ENCODE measurements at places on chromosomes 1 and 21. TPM values are rescaled to one million over a fixed set of nuclear protein-coding genes. Genes with fewer than 3 reads are reported as not detected.

The ASCL5 gene
- not detected for total RNA-seq

The HLX gene
- 4.3 TPM for total RNA-seq

The CFHR4 gene
- total RNA-seq, result not detected

- DNase-seq, result no peak
- no peaks in the 10 kb centered on the region for H3K4me1 ChIP-seq
- H3K36me3 ChIP-seq, result no peaks in the 10 kb centered on the region
- H3K4me3 ChIP-seq, result no peak overlapping the region
- H3K27ac ChIP-seq, result no peak overlapping the region
- H3K27me3 ChIP-seq, result peaks cover 38% of the 10 kb centered on the region
Observed at GRCh38 chr1:205514211-205515142, 10.0 kb downstream of the CDK18 start.

DNA sequence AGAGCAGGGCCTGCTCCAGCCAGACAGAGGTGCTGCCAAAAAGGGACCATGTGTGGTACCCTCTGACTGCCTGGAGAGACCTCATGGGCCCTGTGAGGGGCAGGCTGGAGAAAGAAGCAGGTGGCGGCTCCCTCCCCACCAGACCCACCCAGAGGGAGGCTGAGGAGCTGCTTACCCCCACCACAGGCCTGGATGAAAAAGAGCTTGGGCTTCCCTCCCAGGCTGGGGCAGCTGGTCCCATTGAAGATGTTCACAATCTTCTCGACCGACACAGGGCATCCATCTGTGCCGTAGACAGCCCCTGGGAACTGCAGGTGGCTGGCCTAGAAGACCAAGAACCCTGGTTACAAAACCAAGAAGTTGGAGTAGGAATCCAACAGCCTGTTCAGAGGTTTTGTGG, 19.6 kb downstream of the CASP9 start:
- no peak for DNase-seq
- no peak overlapping the region for H3K27ac ChIP-seq
- no peak overlapping the region for H3K4me3 ChIP-seq
- H3K4me1 ChIP-seq, result no peaks in the 10 kb centered on the region

DNA sequence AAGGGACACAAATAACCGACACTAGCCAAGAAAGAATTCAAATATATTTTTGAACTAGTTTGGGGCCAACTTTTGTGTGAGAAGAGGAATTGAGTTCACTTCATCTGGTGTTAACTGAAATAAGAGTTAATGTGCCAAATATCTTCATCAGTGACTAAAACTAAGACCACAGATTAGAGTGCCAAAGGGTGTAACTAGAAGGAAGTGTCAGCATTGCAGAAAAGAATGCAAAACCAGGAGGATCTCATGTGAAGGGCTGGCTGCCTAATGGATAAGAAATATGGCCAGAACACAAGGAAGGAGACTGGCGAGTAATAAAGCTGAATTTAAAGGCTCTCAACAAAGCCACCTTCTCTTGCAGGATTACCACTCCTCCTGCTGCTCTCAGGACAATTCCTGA, 61.8 kb upstream of the LRRC8D start:
- H3K4me3 ChIP-seq, result no peak overlapping the region
- no peak overlapping the region for H3K27ac ChIP-seq
- no peak for DNase-seq
- no peaks in the 10 kb centered on the region for H3K36me3 ChIP-seq
- peaks cover 12% of the 10 kb centered on the region for H3K4me1 ChIP-seq

- no peaks in the 10 kb centered on the region for H3K36me3 ChIP-seq
- DNase-seq, result no peak
Observed at GRCh38 chr1:3750741-3751140, 1.5 kb upstream of the CCDC27 start.

Data from IMR-90 (cell line).